Activated B cell treated with CpG ODN at 0.5 μM for 24 hours (primary cell): ENCODE measurements at places on chromosomes 7 and 10. TPM values are rescaled to one million over a fixed set of nuclear protein-coding genes. Genes with fewer than 3 reads are reported as not detected.

- H3K36me3 ChIP-seq = no peaks in the 10 kb centered on the region
- peak overlapping the region; percentile 58 for H3K4me3 ChIP-seq
Observed at GRCh38 chr10:124285587-124286527, 132.9 kb downstream of the OAT start.

- H3K27me3 ChIP-seq = no peaks in the 10 kb centered on the region
- no peak for DNase-seq
- no peak overlapping the region for H3K4me3 ChIP-seq
- H3K4me1 ChIP-seq = peaks cover 17% of the 10 kb centered on the region
Observed at GRCh38 chr10:32982911-32983909, 25.2 kb upstream of the ITGB1 start.

- no peak overlapping the region for H3K27ac ChIP-seq
- no peak overlapping the region for H3K4me3 ChIP-seq
- H3K27me3 ChIP-seq = no peaks in the 10 kb centered on the region
- DNase-seq = no peak
Observed at GRCh38 chr10:5944389-5945189, 32.8 kb downstream of the IL15RA start.

- no peaks in the 10 kb centered on the region for H3K36me3 ChIP-seq
- no peak overlapping the region for H3K4me3 ChIP-seq
- H3K27me3 ChIP-seq = peaks cover 7% of the 10 kb centered on the region
- no peak overlapping the region for H3K27ac ChIP-seq
- DNase-seq = no peak
Observed at GRCh38 chr7:26891400-26892350, 27.3 kb upstream of the SKAP2 start.

- no peak overlapping the region for H3K27ac ChIP-seq
- no peaks in the 10 kb centered on the region for H3K4me1 ChIP-seq
- H3K36me3 ChIP-seq = no peaks in the 10 kb centered on the region
Observed at GRCh38 chr10:103930881-103931280, 12.9 kb upstream of the STN1 start.

DNA sequence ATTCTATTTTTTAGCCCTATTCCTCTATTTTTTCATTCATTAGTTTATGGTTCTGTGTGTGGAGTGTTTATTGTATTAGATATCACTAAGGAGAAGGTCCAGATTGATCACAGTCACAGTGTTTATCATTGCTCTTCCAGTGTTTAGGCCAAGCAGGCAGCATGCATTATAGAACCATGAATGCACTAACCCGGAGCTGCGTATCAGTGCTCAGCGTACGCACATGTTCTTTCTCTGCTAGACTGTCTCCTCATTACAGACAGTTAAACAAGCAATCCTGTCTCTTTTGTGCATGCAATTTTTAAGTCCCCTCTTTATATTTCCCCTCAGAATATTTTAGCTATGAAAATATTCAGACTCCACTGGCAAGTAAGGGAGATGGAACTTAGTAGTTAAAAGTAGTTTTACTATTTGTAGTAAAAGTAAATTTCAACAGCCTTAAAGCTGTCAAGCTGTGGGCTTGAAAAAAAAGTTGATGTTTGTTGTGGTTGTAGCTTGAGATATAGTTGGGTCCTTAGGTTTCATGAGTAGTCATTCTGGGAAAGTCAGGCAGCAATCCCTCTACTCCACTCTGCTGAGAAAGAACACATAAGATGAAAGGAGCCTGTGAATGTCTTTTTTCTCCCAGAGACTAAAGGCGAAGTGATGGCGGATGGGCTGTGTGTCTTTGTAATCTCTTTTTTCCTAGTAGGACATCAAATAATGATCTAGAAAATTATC lies 260.4 kb downstream of the CDK14 start:
- H3K4me1 ChIP-seq = peaks cover 15% of the 10 kb centered on the region
- no peak for DNase-seq
- H3K36me3 ChIP-seq = peaks cover 17% of the 10 kb centered on the region
- H3K4me3 ChIP-seq = no peak overlapping the region

GRCh38 chr7:98229441-98229840 lies 18.2 kb downstream of the BHLHA15 start:
- peaks cover 42% of the 10 kb centered on the region for H3K36me3 ChIP-seq
- no peak overlapping the region for H3K4me3 ChIP-seq
- no peak overlapping the region for H3K27ac ChIP-seq
- no peaks in the 10 kb centered on the region for H3K27me3 ChIP-seq

GRCh38 chr7:76300166-76300731 lies 2.2 kb upstream of the HSPB1 start:
- DNase-seq = no peak
- H3K4me1 ChIP-seq = peaks cover 13% of the 10 kb centered on the region
- no peaks in the 10 kb centered on the region for H3K36me3 ChIP-seq
- H3K27me3 ChIP-seq = no peaks in the 10 kb centered on the region

GRCh38 chr10:10394933-10395658 lies 622.6 kb upstream of the CELF2 start:
- no peak for DNase-seq
- no peak overlapping the region for H3K27ac ChIP-seq
- no peaks in the 10 kb centered on the region for H3K27me3 ChIP-seq
- no peaks in the 10 kb centered on the region for H3K36me3 ChIP-seq
- no peaks in the 10 kb centered on the region for H3K4me1 ChIP-seq

DNA sequence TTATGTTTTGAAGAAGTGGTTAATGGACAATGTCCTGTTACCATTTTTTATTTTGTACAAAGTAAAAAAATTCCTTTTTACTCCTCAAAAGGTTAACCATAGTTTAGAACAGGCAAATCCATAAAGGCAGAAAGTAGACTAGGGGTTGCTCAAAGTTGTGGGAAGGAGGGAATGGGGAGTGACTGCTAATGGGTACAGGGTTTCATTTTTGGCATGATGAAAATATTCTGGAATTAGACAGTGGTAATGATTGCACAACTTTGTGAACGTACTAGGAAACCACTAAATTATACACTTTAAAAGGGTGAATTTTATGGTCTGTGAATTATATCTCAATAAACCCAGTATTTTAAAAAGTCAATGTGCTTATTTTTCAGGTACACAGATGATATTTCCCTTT lies 35.4 kb upstream of the CDK14 start:
- no peak overlapping the region for H3K27ac ChIP-seq
- H3K4me1 ChIP-seq = no peaks in the 10 kb centered on the region
- H3K4me3 ChIP-seq = no peak overlapping the region
- H3K27me3 ChIP-seq = no peaks in the 10 kb centered on the region

DNA sequence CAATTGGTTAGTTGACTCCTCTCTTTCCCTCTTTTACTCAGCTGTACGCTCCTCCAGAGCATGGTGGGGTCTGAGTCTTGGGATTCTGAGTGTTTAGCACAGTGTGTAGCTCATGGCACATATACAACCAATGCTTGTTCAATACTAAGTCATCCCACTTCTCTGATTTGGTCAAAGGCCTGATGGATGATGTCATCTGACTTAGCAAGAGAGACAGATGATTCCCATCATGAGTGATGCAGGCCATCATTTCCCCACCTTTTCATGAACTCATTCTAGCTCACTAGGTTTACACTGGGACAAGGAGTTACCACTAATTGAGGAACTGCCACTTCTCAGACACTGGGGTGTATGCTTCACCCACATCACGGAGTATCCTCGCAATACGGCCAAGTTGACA lies 3.8 kb downstream of the ICA1 start:
- peaks cover 9% of the 10 kb centered on the region for H3K4me1 ChIP-seq
- H3K36me3 ChIP-seq = no peaks in the 10 kb centered on the region
- H3K27ac ChIP-seq = no peak overlapping the region
- H3K27me3 ChIP-seq = peaks cover 34% of the 10 kb centered on the region
- no peak for DNase-seq

DNA sequence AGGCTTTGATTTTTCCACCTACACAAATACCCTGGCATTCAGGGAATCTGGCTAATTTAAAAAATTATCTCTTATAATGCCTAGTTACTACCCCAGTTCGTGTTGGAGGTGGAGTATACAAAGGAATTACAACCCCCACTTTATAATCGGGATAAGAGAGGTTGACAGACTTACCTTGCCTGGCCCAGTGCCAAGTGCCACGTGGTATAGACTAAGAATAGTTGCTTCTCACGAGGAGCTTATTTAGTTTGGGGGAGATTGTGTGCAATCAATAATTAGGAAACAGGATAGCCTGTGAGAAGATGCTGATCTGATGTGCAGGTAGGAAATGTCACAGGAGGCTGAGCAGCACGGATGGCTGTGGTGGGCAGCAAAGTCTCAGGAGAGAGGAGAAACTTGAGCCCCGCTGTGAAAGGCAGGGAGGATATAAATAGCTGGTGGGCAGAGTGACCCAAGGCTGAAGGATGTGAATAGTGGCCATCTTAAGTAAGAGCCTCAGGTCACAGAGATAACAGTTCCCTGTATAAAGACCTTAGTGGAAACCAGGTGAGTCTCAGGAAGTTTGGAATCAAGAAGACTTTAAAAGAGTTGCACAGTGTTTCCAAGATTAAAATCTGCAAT lies 11.3 kb upstream of the ATXN7L1 start:
- no peaks in the 10 kb centered on the region for H3K4me1 ChIP-seq
- DNase-seq = no peak
- no peak overlapping the region for H3K27ac ChIP-seq
- H3K36me3 ChIP-seq = no peaks in the 10 kb centered on the region

GRCh38 chr10:65964205-65964604 lies 961.6 kb upstream of the LRRTM3 start:
- H3K36me3 ChIP-seq = no peaks in the 10 kb centered on the region
- H3K27me3 ChIP-seq = no peaks in the 10 kb centered on the region
- H3K4me3 ChIP-seq = no peak overlapping the region
- no peak overlapping the region for H3K27ac ChIP-seq

- no peaks in the 10 kb centered on the region for H3K36me3 ChIP-seq
- H3K27me3 ChIP-seq = no peaks in the 10 kb centered on the region
- DNase-seq = no peak
- no peak overlapping the region for H3K4me3 ChIP-seq
- H3K27ac ChIP-seq = no peak overlapping the region
Observed at GRCh38 chr7:15703732-15704131, 17.2 kb upstream of the MEOX2 start.

GRCh38 chr7:155263581-155264143 lies 34.0 kb upstream of the INSIG1 start:
- no peaks in the 10 kb centered on the region for H3K27me3 ChIP-seq
- no peak for DNase-seq
- no peak overlapping the region for H3K27ac ChIP-seq
- H3K36me3 ChIP-seq = no peaks in the 10 kb centered on the region

DNA sequence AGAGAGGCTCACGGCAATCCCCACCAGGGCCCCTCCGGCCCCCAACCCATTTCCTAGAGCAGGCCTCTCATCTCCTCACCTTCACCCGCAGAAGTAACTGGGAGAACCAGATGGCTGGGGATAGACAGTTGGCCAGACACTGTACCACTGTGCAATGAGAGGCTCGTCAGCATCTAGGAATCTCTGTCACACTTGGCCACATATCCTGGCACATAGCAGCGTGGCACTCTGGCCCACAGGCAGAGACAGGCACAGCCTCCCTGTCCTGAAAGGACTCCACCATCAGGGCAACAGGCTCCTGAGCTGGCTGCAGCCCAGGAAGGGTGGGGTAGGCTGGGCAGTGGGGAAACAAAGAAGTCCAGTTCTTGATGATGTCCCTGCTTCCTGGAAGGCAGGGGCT lies 45.8 kb downstream of the C10orf143 start:
- no peak overlapping the region for H3K27ac ChIP-seq
- H3K36me3 ChIP-seq = peaks cover 20% of the 10 kb centered on the region
- no peaks in the 10 kb centered on the region for H3K27me3 ChIP-seq
- no peak for DNase-seq
- no peak overlapping the region for H3K4me3 ChIP-seq

DNA sequence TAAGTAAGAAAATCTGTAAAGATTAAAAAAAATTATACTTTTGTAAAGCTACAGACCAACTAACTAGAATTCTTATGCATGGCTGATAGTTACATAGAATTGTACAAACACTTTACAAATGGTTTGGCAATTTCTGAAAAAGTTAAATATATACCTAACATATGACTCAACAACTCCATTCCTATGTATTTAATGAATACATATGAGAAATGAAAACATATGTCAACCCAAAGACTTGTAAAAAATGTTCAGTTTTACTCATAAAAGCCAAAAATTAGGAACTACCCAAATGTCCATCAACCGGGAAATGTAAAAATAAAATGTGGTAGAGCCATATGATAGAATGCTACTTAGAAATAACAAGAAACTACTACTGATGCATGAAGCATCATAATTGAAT lies 152.6 kb upstream of the NRG3 start:
- no peaks in the 10 kb centered on the region for H3K27me3 ChIP-seq
- no peak overlapping the region for H3K4me3 ChIP-seq
- DNase-seq = no peak
- H3K4me1 ChIP-seq = peaks cover 8% of the 10 kb centered on the region
- H3K27ac ChIP-seq = no peak overlapping the region

DNA sequence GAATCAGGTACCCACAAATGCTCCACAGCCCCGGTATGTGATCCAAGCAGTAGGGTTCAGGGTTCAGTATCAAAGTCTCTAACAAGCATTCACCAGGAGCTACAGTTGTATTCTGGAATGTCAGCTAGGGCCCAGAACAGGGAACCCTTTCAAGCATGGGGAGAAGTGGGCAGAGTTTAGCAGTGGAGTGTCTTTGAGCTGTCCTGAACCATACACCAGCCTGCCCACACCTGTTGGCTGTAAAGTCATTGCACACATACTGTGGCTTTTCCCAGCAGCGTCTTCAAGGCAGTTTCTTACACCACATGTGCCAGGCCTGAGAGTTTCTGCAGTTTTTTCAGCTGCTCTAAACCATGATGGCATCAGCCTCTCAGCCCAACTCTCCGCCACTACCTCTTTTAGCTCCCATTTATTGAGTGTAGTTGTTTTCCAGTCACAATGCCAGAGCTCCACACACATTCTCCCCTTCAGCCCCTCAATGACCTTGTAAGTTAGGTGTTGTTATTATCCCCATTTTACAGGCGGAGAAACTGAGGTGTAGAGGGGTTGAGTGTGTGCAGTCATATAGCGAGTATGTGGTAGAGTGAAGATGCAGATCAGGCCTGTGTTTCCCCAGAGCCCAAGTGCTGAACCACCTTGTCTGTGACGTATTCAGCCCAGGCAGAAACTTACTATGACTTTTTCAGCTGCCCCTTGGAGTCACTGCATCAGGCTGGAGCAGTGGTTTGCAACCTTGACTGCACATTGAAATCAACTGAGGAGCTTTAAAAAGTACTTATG lies 83.1 kb downstream of the CHN2 start:
- no peak overlapping the region for H3K27ac ChIP-seq
- no peaks in the 10 kb centered on the region for H3K36me3 ChIP-seq
- H3K27me3 ChIP-seq = no peaks in the 10 kb centered on the region
- no peak for DNase-seq
- H3K4me1 ChIP-seq = peaks cover 6% of the 10 kb centered on the region

IQUB gene
- total RNA-seq = 0.11 and 0.15 TPM in 2 replicates

ELAPOR2 gene
- 4.5 and 5.1 TPM in 2 replicates for total RNA-seq

ELMO1 gene
- 108 and 132 TPM in 2 replicates for total RNA-seq

PLXDC2 gene
- total RNA-seq = 0.16 and 0.20 TPM in 2 replicates

AKR1C3 gene
- total RNA-seq = not detected in 2 replicates
